AG08396 (cell line): ENCODE measurements at places on chromosomes 2 and 18.

DNA sequence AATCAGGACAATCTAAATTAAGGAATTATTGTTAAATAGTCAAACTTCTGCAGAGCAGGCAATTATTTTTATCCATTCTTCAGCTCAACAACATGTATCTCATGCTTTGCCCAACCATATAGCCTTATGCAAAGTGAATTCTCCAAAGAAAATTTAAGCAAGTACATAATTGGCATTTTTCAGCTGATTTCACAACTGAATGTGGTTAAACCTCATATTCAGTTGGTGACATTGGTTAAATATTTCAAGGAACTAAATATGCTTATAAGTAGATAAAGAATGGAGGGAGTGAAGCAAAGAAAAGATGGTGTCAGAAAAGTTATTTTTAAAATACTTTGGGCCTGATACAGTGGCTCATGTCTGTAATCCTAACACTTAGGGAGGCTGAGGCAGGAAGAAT, 816.2 kb downstream of the NRXN1 start:
- DNase-seq, result no peak

DNA sequence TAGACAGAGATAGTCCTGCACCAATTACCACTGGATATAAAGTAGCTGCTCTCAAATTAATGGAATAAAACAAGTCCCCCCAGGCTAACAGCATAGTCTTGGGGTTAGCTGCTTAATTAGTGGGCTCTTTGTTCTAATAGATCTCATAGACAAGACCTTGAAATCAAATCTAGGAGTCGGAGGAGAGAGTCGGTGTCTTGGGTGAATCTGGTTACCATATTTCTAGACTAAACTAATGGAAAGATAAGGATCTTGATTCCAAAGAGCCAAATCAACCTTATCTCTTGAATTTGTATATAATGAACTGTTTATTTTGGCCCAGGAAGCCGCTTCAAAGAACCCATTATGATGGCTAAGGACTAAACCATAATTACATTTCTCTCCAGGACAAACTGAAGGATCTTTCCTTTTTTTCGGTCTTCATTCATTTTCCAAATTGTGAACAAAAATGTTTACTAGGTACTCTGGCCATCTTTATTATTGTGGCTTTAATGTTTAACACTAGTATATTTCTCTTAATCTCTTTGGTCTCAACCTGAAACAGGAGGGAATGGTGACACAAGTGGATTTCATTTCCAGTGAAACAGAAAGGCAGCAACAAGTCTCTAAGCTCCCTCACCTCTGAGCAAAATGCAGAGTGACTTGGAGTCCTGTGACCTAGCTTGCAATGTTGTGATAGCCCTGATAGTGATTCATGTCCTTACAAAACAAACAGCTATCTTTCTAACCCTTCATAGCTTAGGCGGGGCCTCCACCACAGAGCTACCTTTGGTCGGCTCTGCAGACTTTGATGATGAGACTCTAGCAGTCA, 137.9 kb upstream of the PARD3B start:
- no peak for DNase-seq

DNA sequence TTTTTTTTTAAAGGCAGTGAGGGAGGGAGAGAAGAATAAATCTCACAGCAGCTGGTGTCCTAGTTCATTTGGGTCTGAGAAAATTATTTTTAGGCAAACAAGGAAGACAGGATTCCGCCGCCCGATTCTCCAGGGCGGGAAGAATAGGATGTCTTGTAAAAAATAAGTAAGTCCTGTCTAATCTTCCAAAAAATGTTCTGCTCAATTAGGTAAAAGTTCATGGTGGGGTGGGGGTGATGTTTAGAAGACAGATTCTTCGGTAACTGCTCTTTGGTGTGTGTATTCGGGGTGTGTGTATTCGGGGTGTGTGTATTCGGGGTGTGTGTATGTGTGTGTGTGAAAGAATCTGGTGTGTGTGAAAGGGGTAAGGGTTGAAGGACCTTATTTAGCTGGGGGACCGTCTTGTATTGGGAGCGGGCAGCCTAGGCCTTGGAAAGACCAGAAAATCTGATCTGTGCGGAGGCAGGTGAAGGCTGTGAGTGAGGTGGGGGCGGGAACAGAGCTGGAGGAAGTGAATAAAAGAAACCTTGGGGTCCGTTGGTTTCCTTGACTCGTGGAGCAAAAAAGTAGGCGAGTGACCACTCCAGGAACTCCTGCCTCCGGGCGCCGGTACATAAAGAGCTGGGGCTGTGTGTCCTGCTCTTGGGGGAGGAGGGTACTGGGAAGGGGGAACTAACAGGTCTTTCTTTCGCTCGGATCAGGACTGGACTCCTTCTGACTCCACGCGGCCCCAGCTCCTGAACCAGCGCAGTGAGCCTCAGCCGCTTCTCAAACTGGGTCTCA, 4.4 kb upstream of the PAX3 start:
- no peak for DNase-seq

GRCh38 chr2:183243758-183244157, 119.5 kb downstream of the NUP35 start:
- DNase-seq, result no peak
